Mammary epithelial cell (primary cell): ENCODE measurements at places on chromosomes 7 and 10. TPM values are rescaled to one million over a fixed set of nuclear protein-coding genes. Genes with fewer than 3 reads are reported as not detected.
A peak's percentile ranks its signal among the peaks of the same experiment; 100 is the strongest.

DNA sequence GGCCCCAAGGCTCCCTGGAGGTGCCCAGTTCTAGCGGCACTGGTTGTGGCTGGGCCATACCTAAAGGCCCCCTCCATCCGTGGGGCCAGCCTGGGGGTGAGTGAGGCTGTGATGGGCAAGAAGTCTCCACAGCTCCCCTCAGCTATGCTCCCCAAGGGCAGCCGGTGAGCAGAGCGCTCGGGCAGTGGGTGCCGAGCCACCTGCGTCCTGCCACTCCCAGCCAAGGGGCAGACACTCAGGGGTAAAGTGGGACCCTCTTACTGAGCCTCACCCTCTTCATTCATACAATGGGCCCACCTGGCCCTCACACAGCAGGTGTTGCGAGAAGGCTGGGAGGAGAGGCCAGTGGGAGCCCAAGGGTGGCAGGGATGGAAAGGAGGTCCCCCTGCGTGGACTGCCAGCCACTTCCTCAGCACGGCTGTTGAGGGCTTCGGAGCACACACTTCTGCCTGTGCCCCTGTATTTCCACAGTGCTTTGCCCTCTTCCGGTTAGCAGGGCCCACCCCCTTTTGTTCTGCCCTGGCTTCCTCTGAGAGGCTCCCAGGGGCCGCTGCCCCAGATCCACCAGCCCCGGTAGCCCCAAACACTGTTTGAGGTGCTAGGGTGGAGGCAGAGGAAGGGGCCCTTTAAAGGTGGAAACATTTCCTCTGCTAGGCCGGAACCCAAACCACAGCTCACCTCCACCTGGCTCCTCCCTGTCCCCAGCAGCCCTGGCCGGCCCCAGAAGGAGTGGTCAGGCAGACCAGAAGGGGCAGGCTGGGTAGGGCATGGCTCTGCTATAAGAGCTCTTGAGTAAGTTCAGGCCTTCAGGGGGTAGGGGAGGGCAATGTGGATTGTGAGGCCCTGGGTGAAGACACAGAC, 16.4 kb upstream of the C10orf105 start:
- no peak for DNase-seq

The IGFBP3 gene
- total RNA-seq = 8.0 TPM

DNA sequence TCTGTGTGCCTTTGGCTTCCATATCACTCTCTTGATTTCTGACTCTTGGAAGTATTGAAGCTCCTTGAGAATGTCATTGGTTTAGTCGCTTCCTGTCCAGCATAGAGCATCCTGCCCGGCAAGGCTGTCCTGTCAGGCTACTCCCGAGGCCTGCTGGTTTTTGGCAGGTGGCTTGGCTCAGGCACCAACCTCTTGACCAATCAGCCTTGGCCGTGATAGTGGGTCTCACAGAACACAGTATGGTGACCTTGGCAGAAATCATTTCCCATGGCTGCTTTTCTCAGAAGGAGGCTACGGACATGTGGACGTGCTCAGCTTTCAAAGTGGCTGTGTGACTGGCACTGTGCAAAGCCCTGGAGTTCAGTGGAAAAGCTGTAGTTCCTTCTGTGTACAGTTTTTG, 516.9 kb downstream of the REEP3 start:
- DNase-seq = no peak

DNA sequence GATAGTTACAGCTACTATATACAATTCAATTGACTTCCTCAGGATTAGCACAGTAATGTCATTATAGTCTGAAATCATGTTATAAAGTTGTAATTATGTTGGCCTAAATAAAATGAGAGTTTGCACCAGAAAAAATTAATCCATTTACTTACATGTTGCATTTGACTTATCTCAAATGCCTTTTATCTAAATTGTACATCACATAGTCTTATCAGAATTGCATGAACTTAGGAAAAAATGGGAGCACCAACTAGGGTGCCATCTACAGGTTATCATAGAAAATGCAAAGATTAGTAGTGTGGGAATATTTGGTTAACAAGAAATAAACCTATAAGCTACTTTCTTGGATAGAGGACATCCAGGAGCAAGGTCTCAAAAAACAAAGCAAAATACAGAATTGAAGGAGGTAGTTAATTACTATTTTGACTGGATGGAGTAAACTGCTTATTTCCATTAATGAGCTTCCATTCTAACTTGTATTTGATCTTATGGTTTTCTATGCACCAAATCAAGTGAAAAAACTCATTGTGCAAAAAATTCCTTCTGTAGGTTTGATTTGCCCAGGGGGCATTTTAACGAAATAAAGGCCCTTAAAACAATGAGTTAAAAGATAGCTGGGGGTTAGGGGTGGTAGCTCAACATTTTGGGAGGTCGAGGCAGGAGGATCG, 60.0 kb upstream of the ORC5 start:
- DNase-seq = peak; percentile 6

DNA sequence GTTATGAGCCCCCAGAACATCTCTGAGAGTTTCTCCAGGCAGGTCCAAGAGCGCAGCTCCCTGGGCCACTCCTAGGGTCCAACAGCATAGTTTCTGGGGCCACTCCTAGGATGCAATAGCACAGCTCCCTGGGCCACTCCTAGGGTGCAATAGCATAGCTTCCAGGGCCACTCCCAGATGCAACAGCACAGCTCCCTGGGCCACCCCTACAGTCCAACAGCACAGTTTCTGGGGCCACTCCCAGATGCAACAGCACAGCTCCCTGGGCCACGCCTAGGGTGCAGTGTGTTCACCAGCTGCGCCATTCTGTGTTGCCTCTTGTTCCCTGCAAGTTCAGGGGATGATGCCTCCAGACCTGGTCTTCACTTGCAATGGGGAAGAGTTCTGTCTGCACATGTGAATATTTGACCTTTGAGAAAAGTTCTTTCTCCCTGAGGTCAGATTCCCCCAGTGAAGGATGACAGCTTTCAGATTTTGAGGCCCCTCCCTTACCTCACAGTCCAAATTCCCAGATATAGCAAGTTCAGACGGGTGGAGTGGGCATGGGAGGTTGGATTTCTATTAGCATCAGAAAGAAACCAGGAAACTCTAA, 43.0 kb upstream of the LEP start:
- DNase-seq = no peak

The PDZD8 gene
- 63.0 TPM for total RNA-seq

DNA sequence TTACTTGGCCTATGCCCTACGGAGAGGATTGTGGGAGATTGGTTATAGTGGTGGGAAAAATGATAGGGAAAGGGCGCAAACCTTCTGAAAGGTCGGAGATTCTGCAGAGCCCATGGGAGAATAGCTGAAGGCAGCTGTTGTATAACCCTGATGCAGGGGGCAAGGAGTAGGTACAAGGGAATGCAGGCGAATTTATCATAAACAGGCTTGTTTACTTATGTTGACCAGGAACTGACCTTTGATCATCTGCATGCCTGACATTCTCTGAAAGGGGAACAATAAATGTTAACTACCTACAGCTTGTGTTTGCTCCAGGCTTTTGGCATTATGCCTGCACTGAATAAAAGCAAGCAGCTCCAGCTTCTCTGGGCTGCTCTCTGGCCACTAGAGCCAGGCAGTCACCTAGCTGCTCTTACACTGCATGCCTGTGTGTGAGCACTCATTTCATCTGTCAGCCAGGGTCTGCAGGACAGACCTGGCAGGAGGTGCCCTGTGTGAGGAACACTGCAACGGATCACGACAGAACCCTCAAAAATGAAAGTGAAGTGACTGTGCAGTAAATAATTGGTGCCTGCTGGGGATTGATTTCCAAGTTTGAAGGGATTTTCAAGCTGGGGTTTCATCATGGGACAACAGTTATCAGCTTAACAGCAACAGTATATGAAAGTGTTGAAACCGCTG, 31.1 kb upstream of the ABCA13 start:
- DNase-seq = no peak

- DNase-seq = peak; percentile 0
Observed at GRCh38 chr10:115572740-115573455, 479.7 kb downstream of the ATRNL1 start.

The PON1 gene
- not detected for total RNA-seq

- DNase-seq = no peak
Observed at GRCh38 chr10:124710266-124710881, 33.8 kb downstream of the FAM53B start.

GRCh38 chr7:55438757-55439525, 73.8 kb downstream of the LANCL2 start:
- peak; percentile 22 for DNase-seq

The C10orf62 gene
- total RNA-seq = 0.27 TPM in 1 of 2 replicates, not detected in the other

The GSTO2 gene
- 26.8 and 38.6 TPM in 2 replicates for total RNA-seq

DNA sequence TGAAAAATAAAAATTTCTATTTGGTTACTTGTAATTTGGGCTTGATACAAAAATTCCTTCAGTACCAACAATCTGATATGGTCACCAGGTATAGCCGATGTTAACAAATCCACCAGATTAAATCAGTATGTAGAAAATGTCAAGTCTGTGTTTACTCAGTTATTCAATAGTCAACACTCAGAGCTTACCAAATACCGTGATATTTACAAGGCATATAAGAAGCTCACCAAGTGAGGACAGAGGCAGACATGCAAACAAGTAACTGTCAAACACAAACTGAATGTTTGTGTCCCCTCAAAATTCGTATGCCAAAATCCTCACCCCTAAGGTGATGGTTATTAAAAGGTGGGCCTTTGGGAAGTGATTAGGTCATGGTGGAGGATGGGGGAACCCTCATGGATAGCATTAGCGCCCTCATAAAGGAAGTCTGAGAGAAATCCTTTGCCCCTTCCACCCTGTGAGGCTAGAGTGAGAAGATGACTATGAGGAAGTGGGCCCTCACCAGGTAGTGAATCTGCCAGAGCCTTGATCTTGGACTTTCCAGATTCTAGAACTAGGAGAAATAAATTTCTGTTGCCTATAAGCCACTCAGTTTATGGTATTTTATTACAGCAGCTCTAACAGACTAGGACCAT, 63.1 kb downstream of the TES start:
- DNase-seq = no peak

DNA sequence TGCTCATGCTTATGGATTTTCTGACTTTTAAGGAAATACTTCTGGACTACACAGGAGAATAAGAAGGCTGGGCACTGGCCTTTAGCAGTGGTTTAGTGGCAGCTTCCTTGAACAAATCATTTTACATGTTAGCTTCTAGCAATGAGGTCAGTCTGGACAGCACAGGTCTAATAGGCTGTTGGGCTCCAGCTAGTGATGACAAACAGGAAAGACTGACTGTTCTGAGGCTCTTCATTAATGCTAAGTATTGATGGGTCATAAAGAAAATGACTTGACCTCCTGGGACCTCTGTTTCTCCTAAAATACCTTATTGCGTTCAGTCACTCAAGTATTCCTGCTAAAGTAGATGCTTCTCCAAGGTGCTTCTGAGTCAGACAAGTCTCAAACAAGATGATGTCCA, 4.9 kb upstream of the RHOBTB1 start:
- no peak for DNase-seq

DNA sequence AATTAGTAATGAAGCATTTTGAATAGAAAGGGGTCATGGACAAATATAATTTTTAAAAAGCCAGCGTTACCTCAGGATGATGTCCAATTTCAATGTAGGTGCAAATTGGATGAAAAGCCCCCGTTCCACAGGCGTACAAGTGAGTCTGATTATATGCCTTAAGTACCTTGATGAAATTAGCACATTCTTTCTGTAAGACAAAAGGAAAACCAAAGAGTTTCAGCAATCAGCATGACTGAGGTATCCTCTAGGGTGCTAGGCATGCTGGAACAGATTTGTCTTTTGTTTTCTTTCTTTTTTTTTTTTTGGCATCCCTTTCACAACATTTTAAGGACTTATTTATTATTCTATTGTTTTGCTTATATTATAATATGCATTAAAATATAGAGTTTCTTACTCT, 84.2 kb downstream of the SEMA3A start:
- DNase-seq = no peak

DNA sequence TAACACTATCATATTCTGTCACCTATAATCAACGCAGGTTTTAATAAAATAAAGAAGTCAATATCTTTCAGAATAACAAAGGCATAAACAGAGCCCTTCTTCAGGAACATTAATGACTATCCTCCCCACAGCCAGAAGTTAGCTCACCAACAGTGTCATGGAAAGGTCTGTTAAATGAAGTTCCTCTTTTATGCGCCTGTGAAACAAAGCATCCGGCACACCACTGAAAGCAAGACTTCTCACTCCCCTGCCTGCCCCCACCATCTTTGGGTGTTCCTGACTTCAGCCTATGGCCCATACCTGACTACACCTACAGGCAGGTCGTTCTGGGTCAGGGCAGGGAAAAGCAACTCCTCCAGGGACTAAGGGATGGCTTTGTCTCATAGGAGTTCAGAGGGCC, 205.4 kb downstream of the FANK1 start:
- DNase-seq = no peak

DNA sequence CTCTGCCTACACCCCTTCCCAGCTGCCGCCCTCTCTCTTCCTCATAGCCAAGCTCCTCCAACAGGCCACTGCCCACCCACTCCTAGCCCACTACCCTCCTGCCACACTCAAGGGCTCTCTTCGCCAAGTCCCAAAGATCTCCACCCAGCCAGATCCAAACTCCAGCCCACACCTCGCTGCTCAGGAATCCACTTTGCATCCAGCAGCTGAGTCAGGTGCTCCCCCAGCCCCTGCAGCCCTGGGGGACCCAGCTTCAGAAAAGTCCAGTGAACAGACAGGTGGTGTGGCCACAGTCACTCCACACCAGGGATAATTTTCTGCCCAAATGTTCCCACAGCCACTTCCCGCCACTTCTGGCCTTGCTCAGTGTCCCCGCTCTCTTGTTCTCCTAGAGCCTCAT, 10.9 kb downstream of the OGDHL start:
- DNase-seq = no peak

The RAB11FIP2 gene
- 22.3 TPM for total RNA-seq

The TACC2 gene
- total RNA-seq = 41.7 and 51.0 TPM in 2 replicates

GRCh38 chr7:156772725-156773124, 120.3 kb downstream of the LMBR1 start:
- no peak for DNase-seq

The PKD2L1 gene
- total RNA-seq = not detected in 2 replicates

The ANKRD22 gene
- 0.86 and 0.87 TPM in 2 replicates for total RNA-seq

The GPER1 gene
- 0.45 TPM in 1 of 2 replicates, not detected in the other for total RNA-seq

DNA sequence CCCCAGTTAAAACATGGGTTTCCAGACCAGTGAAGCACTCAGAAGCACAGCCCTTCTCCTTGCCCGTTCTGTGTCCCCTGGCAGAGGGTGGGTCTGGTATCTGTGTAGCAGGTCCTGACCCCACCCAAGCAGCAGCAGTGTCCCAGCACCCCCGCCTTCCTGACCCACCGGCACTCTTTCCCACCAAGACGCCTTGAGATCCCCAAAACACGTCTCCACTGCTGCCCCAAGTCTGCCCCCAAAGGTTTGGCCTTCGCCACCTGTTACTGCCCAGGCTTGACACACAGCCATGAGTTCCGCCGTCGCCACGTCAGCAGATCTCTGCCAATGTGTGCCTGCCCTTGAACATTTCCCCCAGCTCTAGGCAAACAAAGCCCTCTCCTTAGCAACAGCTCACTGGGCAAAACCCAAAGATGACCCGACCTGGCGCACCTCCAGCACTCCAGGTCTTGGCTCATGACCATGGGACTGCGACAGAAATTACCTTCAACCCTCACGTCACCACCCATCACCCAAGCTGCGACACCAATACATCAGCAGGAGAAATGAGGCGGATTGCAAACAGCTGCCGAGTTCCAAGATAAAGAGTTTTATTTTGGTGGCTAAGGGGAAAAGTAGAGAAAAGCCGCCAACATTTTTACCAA, 75.6 kb downstream of the CTBP2 start:
- no peak for DNase-seq

GRCh38 chr7:120373174-120373573, 100.2 kb downstream of the KCND2 start:
- DNase-seq = no peak
